Gastroesophageal sphincter (tissue), 4 donors: ENCODE measurements at places on chromosomes 2 and 18. TPM values are rescaled to one million over a fixed set of nuclear protein-coding genes. Genes with fewer than 3 reads are reported as not detected.

- no peak for ATAC-seq
Observed at GRCh38 chr2:223619486-223620129, 17.4 kb upstream of the SCG2 start.

GRCh38 chr2:170502361-170503130, 212.6 kb upstream of the SP5 start:
- ATAC-seq: no peak

DNA sequence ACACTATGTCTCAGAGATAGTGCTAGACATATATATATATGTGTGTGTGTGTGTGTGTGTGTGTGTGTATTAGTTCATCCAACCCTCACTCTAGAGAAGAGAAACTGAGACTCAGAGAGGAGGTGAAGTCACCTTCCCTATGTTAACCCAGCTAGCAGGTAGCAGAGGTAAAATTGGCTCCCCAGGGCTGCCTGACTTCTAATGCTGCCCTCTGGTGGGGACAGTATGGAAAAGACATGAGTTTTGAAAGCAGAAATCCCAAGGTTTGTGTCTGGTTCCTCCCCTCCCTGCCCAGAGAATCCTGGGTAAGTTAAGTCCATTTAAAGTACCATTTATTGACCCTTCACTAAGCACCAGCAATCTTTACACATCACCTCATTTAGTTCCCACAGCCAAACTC, 137.7 kb downstream of the THNSL2 start:
- no peak for ATAC-seq

- ATAC-seq: no peak
Observed at GRCh38 chr18:57004366-57005121, 142.3 kb upstream of the BOD1L2 start.

DNA sequence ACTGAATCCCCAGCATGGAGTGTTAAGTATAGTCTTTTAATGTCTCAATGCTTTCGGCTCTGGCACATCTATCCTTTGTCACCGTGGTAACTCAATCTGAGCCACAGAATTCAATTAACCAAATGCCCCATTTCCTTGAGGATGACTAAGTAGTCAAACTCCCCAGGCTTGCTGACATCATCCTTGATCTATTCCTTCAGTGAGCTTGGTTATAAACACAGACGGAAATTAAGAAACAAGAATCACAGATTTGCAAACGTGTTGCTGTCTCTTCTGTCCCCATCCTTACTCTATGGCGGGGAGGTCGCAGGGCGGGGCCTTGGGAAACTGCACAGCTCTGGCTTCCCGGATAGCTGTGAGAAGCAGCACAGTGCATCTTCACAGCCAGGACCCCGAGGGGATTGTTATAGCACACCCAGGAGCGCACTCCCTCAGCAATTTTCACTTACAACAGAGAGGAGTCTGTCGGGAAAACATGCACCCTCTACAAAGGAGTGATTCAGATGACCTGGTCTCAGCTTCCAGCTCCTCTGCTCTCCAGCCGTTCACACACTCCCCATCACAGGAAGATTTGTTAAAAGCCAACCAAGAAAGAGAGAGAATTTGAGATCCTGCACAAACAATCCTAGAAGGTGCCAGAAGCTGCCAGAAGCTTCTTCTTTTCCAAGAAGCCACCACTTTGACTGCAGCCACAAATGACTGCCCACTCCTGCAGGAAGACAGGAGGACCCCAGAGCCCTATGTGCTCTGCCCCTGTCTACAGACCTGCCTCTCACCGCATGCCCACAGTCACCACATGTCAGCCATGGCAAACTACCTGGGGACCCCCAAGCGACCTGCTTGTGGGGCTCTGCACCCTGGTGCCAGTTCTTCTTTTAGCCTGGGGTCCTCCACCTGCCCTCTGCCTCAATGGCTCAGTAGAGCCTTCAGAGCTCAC, 44.9 kb upstream of the YWHAQ start:
- peak; percentile 84 for ATAC-seq

DNA sequence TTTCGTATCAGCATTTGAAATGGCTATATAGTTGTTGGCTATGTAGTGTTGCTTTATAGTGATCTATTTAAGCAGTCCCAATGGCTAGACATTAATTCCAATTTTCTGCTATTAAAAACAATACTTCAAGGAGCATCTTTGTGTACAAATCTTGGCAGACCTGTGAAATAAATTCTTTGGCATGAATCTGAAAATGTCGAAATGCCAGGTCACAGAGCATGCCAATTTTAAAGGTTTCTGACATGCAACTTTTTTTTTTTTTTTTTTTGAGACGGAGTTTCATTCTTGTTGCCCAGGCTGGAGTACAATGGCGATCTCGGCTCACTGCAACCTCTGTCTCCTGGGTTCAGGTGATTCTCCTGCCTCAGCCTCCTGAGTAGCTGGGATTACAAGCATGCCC, 26.8 kb upstream of the CABLES1 start:
- ATAC-seq: no peak

ARHGAP15 gene
- total RNA-seq: 3.4 TPM

DNA sequence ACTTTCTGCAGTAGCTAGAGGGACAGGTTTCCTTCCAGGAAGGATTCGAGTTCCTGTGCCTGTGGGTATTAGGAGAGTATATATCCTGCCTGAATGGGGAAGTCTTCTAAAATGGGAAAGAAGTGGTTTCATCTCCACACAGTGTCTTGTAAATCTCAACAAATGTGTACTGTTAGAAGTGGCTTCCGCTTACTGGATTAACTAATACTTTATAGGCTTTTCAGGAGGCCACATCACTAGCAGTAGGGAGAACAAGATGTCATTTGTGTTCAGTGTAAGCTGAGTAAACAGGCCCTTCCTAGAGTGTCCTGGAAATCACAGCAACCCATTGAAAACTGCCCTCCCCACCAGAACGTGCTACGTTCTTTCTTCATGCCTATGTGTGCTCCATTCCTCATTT, 12.5 kb upstream of the POLR1B start:
- peak; percentile 31 for ATAC-seq

DNA sequence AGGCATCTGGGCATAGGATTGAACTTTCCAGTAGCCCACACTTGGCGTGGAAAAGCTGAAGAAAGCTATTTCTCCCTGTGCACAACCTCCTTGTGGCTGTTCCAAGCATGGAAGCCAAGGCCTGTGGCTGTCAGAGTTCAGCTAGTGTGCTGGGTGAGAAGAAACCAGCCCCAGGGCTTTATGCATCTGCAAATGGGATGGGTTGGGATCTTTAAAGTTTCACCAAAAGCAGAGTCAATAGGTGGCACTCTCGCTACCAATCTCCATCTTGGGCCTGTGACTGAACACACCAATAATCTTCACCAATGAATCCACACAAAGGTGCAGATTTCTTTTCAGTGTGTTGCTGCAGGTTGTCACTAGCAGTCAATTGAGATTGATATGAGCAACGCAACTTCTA, 542.8 kb downstream of the NRXN1 start:
- no peak for ATAC-seq

DBI gene
- 101 TPM for total RNA-seq

DNA sequence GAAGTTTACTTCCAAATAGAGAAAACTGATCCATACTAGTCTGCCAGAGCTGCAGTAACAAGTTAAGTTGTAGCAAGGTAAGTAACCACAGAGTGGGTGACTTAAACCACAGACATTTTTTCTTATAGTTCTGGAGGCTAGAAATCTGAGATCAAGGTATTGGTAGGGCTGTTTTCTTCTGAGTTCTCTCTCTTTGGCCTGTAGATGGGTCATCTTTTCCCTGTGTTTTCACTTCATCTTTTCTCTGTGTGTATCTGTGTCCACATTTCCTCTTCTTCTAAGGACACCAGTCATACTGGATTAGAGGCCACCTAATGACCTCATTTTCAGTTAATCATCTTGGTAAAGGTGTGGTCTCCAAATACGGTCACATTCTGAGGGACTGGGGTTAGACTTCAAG, 142.9 kb upstream of the MEX3C start:
- no peak for ATAC-seq

DNA sequence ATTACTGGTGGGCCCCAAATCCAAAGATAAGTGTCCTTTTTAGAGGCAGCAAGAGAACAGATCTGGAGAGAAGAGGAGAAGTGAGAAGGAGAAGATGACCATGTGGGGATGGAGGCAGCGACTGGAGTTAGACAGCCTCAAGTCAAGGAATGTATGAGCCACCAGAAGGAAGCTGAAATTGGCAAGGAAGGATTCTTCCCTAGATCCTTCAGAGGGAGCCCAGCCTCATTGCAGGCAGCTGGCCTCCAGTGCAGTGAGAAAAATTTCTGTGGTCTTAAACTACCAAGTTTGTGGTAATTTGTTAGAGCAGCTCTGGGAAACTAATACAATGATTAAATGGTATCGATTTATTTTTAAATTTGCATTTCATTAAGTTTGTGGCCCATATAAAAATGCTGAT, 167.9 kb downstream of the NCKAP5 start:
- ATAC-seq: no peak

DNA sequence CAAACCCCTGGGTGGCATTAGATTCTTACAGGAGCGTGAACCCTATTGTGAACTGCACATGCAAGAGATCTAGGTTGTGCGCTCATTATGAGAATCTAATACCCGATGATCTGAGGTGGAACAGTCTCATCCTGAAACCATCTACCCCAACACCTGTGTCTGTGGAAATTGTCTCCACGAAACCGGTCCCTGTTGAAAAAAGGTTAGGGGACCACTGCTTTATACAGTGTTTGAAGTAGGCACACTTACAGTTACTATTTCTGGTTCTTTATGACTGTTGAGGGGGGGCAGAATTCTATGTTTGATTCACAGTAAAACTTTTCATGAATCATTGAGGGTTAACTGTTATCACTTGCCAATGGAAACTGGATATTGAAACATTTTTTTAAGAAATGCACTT, 72.0 kb downstream of the RIF1 start:
- no peak for ATAC-seq

GRCh38 chr2:138779781-138780445, at the start of gene NXPH2:
Gene NXPH2 (minus strand): TSS chr2:138780390. CDS start chr2:138780241, 149 bp downstream.
- ATAC-seq: no peak

KHK gene
- 2.5 TPM for total RNA-seq

- no peak for ATAC-seq
Observed at GRCh38 chr2:178320011-178320585, 125.8 kb downstream of the OSBPL6 start.

GRCh38 chr2:27832396-27832795, 57.8 kb downstream of the RBKS start:
- no peak for ATAC-seq

DNA sequence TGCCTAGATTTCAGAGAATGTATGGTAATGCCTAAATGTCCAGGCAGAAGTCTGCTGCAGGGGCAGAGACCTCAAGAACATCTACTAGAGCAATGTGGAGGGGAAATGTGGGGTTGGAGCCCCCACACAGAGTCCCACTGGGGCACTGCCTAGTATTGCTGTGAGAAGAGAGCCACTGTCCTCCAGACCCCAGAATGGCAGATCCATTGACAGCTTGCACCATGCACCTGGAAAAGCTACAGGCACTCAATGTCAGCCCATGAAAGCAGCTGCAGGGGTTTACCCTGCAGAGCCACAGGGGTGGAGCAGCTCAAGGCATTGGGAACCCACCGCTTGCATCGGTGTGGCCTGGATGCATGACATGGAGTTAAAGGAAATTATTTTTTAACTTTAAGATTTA, 314.1 kb downstream of the CYRIA start:
- ATAC-seq: no peak

SCN1A gene
- total RNA-seq: 0.08 TPM

DNA sequence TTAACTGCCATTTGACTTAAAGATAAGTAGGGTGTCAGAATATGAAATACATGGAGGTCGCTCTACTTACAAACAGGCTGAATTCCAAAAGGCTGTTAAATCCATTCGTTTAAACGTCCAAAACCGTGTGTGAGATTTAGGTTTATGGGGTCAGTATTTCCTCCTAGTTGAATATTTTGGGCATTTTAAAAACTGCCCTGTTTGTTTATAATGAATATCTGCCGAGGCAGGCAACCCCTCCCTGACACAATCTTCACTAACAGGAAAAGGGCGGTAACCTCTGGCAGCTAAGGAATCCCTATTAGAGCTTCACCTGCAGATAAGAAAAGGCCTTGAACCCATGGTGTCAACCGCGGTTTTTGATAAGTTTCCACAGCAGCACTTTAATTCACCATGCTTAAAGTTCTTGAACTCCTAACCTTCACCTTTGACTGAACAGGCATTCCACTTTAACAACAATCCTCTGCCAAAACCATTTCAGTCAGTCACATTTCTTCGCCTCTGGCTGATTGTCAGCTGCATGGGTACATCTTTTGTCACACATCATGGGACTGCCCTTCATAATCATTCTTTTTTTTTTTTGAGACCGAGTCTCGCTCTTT, 17.8 kb downstream of the TRAK2 start:
- no peak for ATAC-seq

GRCh38 chr2:219418155-219419011, at the start of gene DES:
Gene DES (plus strand): TSS chr2:219418377. CDS start chr2:219418463, 86 bp downstream.
- ATAC-seq: peak; percentile 79

SS18 gene
- total RNA-seq: 78.8 TPM

- ATAC-seq: peak; percentile 81
Observed at GRCh38 chr2:107337209-107337898, 451.4 kb upstream of the ST6GAL2 start.

DNA sequence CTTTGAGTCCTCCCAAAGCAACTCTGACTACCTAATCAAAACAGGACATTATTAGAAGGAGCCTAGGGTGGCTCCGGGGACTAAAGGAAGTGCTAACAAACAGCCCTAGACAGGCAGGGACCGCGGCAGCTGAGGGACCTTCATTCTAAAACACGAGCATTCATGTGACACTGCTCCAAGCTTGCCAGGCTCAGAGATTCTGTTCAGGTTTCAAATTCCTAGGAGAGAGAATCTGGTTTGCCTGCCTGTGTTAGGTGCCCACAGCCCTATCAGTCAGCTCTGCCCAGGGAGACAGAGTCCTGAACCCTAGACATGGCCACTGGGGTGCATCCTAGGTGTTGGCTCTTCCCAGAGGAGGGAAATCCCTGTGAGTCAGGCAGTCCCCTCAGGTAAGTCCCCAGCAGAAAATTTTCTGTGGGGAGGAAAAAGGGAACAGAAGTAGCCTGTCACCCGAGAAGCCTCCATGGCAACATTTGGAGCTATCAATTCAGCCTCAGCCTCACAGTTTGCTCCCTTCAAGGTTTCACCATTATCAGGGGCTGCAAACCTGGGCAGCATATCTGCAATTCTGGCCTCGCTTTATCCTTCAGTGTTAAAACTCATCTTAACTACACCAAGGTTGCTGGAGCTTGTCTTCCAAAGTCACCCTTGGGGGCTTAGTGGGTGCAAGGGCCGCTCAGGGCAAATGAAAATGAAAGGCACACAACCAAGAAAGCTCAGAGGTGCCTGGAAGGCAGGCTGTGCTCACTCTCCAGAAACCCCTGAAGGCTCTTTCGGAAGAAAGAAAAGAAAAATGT, 28.6 kb downstream of the PCBP1 start:
- ATAC-seq: no peak
